ENCODE measurements at places on chromosomes 1 and 21.

DNA sequence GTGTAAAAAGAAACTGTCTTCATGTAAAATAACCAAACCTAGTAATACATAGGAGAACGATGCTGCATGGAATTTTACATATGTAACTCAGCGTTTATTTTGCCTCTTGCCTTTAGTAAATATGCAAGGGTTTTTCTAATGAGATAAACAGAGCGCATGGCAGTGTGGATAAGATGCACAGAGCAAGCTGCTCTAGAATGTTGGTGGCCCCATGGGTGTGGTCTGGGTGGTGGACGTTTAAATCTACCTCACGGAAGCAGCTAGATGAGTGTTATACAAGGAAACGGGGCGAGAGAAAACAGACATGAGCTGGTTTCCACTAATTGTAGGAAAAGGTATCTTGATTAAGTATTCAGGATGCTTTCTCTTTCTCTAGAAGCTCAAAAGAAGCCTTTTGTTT lies 205.9 kb downstream of the DSCAM start:
- no peak for DNase-seq

DNA sequence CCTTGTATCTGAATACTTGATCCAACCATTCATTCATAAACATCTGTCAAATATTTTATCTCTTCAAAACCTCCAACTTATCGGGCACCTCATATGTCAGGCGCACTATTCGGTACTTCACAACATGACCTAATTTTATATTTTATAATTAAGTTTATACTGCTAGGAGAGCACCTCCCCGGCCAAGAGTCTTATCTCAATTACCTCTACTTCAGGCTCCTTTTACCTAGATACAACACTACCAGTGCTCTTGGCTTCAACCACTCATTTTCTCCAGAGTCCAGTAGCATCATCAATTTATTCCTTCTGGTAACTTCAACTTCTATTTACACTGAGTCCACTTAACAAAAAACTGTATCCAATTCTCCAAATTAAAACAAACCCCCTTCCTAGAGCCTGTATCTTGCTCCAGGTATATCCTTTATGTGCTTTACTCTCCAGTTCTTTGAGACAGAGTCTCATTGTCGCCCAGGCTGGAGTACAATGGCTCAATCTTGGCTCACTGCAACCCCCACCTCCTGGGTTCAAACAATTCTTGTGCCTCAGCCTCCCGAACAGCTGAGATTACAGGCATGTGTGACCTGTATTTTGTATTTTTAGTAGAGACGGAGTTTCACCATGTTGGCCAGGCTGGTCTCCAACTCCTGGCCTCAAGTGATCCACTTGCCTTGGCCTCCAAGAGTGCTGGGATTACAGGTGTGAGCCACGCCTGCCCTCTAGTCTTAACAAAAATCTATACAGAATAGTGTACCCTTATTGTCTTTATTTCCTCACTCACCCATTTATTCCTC lies 18.8 kb downstream of the GPBP1L1 start:
- no peak for DNase-seq

DNA sequence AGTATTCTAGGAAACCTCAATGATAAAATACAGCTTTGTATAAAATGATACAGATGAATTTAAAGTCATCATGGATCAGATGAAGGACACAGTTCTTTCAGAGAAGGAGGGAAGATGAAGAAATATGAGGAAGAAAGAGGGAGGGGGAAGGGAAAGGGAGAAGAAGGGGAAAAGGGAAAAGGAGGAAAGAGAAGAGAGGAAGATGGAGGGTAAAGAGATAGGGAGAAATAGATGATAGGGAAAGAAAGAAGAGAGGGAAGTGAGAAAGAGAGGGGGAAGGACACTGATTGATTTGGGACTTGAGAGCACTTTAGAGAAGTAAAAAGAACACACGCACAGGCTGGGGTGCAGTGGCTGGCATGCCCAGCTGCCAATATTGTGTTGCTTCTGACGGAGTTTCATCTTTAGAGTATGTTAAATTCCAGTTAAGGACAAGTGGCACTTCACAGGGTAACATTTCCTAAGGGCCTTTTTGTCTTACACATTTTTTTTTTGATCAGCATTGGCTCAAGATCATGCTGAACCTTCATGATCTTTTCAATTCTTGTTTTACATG lies 235.9 kb upstream of the DMRTA2 start:
- DNase-seq: no peak

GRCh38 chr1:63918418-63918945 lies 144.7 kb downstream of the ROR1 start:
- DNase-seq: no peak

- no peak for DNase-seq
These were observed 233.0 kb upstream of the RAB4A start for GRCh38 chr1:229037806-229038405.

DNA sequence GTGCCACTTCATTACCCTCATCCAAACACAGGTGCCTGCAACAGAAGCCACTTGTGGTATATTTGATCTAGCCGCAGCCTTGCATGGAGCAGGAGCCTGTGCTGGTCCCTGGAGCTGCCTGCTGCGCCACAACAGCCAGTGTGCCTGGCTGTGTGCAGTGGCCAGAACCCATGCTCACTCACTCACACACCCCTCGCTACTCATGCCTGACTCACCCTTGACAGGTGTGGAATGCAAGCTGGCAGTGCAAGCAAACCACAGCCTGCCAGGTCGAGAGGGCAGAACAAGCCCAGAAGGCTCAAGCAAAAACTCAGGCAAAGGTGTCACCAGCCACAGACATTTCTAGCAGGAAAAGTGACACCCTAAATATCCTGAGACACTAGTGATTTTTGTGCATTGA lies 1510.9 kb downstream of the KCNT2 start:
- DNase-seq: no peak

DNA sequence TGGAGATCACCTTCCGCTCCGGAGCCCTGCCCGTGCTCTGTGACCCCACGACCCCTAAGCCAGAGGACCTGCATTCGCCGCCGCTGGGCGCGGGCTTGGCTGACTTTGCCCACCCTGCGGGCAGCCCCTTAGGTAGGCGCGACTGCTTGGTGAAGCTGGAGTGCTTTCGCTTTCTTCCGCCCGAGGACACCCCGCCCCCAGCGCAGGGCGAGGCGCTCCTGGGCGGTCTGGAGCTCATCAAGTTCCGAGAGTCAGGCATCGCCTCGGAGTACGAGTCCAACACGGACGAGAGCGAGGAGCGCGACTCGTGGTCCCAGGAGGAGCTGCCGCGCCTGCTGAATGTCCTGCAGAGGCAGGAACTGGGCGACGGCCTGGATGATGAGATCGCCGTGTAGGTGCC lies 9.6 kb downstream of the SPATA46 start:
- DNase-seq: no peak

DNA sequence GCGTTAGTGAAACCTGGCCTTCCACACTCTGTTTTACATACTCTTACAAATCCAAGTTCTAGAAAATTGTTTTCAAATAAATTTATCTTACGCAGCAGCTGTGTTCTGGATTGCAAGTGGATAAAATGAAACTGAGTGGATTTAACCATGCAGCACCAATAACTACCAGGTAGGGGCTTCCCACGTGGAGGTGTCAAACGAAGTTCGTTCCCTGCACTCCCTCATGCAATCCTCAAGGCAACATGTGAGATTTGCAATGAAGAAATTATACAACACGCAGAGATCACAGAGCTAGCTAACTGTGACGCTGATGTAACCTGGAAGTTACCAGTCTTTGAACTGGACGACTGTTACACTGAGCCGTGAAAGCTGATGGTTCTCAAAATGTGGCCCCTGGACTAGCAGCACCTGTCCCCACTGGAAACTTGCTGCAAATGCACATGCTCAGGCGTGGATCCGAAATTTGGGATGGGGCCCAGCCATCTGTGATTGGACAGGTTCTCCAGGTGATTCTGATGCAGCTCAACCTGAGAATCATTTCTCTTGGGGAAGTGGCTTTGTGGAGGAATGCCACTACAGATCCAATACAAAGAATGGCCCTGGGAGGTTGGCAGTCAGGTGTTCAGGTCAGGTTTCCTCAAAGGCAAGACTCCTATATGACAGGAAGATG lies 36.3 kb downstream of the RSPH1 start:
- no peak for DNase-seq

DNA sequence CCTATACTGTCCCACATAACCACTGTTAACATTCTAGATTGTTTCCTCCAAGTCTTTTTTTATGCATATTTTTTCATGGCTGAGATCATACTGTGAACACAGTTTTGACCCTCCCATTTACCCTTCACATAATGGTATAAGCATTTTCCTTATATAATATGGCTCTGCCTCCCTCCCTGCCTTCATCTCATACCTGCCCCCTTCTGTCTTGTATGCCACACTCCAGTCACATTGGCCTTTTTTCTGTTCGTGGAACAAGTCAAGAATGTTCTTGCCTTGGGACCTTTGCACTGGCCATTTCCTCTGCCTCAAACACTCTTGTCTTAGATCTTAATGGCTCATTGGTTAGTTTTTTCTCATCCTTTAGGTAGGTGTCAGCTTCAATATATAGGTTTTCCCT lies 24.3 kb upstream of the ELAVL4 start:
- no peak for DNase-seq

DNA sequence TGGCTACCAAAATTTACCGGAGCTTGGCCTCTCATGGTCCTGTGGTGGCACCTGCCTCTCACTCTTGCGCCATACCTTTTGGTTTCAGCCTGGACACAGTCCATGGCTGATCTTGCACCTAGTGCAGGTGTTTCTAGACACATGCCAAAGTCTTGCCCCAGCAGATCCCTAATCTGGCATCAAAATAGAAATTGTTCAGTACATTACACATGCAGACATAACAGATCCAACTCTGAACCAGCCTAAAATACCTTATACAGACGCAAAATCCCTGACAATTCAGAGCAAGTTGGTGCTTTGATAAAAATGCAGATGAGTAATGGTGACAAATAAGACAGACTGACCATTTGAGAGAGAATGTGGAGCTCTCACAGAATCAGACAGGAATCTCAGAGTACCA lies 44.1 kb downstream of the NGF start:
- DNase-seq: no peak

DNA sequence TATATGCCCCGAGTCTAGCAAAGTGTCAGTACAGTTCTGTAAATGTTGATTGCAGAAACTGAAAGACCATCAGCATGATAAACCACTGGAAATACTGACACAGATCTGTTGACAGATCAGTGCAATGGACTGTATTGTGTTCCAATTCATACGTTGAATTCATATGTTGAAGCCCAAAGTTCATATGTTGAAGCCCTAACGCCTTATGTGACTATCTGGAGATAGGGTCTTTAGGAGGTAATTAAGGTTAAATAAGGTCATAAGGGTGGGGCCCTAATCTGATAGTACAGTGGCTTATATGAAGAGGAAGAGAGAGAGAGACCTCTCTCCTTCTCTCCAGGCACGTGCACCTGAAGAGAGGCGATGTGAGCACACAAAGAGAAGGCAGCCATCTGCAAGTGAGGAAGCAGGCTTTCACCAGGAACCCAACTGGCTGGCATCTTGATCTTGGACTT lies 144.7 kb downstream of the MRPL39 start:
- no peak for DNase-seq

DNA sequence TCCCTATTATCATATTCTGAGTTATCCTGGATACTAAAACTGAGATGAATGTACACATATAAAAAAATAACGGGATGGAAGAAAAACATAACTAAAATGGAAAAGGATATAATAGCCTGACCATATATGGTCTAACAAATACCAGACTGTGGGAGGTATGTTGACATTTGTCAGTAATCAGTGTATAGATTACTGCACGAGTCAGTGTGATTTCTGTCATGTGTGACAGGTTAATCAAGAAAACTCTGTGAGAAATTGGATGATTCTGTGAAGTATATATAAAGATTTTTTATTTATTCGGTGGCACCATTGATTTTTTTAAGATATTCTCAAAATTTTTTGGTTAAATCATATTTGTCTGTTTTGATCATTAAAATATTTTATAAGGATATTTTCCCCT lies 547.3 kb upstream of the B3GALT2 start:
- DNase-seq: no peak

- no peak for DNase-seq
These were observed 8.8 kb downstream of the TINAGL1 start for GRCh38 chr1:31584869-31585735.

DNA sequence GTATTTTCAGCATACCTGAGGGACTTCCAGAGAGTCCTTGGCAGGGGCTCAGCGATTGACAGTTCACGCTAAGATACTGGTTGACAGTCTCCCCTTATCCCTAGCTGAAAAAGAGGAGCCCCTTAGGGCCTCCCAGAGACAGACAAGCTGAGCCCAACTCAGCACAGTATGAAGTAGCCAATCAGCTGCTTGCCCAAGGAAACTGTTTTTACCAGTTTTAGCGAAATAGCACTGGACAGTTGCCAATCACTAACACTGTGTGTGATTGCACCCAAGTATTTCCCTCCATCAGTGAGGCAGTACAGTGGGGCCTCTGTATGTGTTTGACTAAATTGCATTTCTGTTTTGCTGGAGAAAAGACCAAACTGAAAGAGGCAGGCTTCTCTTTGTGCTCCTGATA lies 27.0 kb downstream of the KHDRBS1 start:
- DNase-seq: no peak

- DNase-seq: no peak
These were observed 420.5 kb downstream of the MATN1 start for GRCh38 chr1:30302858-30303257.

GRCh38 chr1:20358761-20359263 lies 68.1 kb downstream of the VWA5B1 start:
- no peak for DNase-seq

DNA sequence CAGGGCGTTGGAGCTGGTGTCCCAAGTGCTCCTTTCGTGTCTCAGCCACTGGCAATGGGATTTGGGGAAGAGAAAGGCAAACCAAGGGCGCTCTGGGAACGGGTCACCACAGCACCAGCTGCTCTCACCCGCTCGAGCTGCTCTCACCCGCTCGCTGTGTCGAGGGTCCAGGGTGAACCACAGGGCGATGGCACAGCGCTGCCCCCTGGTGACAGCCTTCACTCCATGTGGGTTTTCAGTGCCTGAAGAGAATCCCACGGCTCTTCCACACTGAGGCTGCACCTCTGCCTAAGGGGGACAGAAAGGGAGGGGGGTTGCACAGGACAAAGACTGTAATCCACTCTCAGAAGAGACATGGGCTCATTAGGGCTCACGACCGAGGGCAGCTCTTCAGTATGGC lies 7.1 kb upstream of the CLDN19 start:
- DNase-seq: no peak

DNA sequence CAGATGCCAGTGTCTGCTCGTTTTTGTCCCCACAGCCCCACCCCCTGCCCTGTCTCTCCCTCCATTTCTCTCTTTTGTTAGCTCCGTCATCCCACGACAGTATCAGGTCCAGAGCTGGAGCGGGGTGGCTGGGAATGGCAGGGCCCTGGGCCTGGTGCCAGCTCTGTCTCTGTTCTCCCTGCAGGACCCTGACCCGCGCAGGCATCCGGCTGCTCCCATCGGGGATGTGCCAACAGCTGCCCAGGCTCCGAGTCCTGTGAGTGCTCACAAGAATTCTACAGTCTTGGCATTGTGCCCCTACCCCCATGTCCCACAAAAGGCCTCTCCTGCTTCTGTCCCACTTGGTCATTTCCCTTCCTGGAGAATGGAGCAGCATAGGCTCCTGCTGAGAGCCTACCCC lies 37.4 kb downstream of the UBE2T start:
- DNase-seq: no peak

DNA sequence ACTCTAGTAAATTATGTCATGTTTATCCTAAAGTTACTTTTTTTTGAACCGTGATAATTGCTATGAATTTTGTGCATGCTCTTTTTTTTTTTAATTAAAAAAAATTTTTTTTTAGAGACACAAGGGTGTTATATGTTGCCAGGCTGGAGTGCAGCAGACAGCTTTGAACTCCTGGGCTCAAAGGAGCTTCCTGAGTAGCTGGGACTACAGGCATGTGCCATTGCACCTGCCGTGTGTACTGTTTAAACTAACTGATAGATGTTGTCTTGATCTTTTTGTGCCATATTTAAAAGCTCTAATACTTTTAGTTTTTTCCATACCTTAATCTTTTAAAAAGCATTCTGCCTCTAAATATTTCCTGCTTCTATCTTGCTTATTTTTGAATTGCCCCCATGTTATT lies 60.7 kb downstream of the KIF1B start:
- no peak for DNase-seq

Data from kidney capillary endothelial cell (primary cell).